ENCODE measurements at places on chromosomes 12 and 14.
A peak's percentile ranks its signal among the peaks of the same experiment; 100 is the strongest.

DNA sequence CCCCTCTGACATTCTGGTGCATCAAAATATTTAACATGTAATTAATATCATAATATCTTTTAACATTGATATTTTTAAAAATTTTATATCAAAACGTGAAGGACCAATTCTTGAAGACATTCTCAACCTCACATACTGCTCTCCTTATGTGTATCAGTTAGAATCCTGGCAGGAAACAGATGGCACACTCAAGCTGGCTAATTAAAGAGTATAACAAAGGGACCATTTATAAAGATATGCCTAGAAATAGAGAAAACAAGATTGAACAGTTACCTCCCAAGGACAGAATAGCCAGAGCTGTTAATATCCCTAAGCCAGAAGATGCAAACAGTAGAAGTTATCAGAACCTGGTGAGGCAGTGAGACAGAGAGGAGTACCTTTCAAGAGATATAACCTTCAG lies 368.7 kb downstream of the NELL2 start:
- DNase-seq: no peak

DNA sequence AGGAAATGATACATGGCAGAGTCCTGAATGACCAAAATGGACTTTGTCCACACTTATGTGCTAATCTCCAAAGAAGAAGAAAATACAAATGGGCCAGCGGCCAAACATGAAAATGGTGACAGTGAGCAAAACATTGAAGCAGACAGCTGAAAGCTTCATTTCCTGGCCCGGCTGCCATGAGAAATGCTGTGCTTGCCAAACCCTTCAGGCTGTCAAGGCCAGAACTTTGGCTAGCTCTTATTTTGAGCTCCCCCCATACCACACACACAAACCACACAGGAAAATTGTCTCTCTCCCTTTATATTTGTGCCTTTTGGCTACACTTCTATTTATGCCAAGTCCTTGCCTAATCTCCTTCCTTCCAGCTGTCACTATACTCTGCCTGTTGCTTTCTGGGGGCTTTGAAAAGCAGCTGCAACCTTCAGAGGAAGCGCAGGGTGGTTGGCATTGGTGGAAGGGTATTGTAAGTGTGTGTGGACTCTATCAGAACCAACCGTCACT lies 323.8 kb downstream of the RAD51B start:
- DNase-seq: no peak

- no peak for DNase-seq
Observed at GRCh38 chr12:82517027-82517426, 158.7 kb downstream of the METTL25 start.

- DNase-seq: no peak
Observed at GRCh38 chr12:288687-289086, 26.1 kb upstream of the SLC6A13 start.

DNA sequence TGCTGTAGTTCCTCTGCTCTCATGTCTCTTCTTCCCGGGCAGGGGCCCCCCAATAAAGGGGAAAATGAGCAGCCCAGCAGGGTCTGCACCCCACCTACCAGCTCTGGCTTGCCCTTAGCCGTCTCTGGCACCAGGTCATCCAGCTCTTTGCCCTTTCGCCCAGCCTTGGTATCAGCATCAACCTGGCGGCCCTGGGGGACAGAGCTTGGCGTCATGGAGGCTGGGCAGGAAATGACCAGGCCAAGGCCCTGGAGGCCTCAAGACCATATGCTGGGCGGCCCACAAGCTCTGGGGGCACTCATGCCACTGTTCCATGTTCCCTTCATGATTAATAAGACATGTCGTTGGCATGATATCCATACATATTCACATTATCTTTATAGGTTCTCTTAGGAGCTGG lies 14.7 kb downstream of the MYL6 start:
- no peak for DNase-seq

DNA sequence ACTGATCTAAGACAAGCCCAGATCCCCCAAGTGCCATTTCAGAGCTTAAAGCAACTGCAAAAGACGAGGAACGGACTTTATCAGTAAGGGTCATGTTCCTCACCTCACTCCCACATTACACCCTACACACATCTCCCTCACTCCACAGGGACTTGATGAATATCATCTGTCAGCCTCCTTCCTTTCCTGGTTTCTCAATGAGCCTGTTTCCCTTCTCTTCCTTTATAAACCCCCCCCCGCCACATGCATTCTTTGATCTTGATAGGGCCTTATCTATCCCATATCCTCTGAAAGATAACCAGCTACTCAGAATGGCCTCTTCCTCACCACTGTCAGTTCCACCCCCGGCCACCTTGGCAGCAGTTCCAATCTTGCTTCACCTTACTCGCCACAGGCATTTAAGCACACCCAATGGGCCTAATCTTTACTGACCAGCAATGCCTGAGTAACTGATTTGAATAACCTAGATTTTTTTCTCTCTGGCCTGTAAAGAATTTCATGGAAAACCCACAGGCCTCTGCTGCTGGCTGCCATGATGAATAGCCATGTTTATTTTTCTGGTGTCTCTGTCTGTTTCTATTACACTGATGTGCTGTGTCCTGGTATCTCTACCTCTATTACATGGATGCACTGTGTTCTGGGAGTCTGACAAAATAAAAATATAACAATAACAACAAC lies 138.7 kb downstream of the PHLDA1 start:
- no peak for DNase-seq

- DNase-seq: no peak
Observed at GRCh38 chr12:108679106-108679681, 45.5 kb upstream of the SELPLG start.

DNA sequence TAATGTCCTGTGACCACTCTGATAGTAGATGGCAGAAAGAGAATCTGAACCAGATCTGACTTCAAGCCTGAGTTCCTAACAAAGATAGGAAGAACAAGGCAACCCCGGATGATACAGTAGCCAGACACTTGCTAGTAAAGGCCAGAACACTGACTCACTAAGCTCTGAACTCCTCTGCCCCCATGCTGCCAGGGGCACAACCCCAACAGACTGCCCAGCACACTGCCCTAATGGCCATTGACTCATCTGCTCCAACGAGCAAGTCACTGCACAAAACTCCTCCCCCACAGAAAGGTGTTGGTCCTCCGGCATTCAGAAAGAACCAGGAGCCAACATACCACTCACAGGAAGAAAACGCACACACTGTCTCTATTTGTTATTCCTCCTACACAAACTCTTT lies 179.6 kb upstream of the NUDT4 start:
- DNase-seq: no peak

- DNase-seq: no peak
Observed at GRCh38 chr12:49187184-49187583, 1.7 kb downstream of the TUBA1A start.

- no peak for DNase-seq
Observed at GRCh38 chr14:96589577-96589976, 87.4 kb downstream of the PAPOLA start.

DNA sequence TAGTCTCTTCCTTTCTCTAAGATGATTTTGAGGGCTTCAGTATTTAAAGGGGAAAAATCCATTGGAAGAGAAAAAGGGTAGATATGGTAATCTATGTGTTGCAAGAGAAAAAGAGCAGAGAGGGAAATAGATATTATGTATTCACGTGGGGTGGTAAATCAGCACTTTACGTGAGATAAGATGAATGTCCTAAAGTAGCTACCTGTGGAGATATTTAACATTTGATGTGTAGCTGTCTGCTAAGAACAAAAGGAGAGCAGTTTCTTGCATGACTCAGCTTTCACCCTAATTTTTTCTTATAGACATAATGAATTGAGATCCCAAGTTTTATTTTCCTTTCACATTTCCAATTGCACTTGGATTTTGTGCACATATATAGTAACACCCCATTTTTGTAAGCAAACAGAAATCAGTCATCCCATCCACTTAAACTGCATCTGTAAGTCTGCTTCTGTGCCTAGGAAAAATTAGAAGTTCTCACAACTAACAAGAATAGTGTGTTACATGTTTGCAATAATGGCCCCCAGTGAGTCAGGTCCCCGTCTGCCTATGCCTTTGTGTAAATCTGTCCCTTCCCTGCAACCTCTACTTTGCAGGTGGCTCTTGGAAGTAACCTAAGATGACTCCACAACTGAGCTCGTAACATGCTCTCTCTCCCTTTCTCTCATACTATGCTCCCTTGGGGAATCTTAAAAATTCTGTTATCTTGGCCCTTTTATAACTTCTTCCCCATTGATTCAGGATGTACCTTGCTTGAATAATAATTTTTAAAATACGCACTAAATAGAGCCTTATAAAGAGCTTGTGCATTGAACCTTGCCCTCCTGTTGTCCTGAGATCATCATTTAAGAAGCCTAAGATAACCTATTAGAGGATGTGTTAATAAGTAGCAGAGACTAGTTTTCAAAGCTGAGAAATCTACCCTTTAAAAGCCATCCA lies 3.7 kb downstream of the TMTC3 start:
- DNase-seq: no peak

DNA sequence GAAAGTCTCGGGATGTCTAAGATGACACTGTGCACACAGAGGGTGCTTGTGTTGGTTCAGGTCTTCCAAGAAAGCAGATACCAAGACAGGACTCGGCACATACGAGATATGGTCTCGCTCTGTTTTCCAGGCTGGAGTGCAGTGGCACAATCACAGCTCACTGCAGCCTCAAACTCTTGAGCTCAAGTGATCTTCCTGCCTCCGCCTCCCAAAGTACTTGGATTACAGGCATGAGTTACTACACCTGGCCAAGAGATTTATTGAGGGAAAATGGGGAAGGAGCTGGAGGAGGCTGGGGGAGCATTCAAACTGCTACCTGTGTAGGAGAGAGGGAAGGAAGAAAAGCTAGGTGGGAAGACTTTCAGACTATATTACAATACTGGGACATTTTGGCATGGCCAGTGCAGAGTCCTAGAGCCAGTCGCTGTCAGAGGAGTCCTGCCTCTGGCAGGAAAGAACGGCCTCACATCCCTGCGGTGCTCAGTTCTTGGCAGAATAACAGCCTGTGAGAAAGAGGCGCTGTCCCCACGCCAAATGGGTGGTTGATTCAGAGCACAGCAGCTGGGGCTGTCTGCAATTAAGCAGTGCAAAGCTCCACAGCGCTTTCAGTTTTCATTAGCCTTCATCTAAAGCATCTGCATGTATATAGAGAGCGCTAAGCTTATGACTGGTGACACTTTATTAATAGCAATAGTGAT lies 18.3 kb downstream of the SLC17A8 start:
- DNase-seq: no peak

DNA sequence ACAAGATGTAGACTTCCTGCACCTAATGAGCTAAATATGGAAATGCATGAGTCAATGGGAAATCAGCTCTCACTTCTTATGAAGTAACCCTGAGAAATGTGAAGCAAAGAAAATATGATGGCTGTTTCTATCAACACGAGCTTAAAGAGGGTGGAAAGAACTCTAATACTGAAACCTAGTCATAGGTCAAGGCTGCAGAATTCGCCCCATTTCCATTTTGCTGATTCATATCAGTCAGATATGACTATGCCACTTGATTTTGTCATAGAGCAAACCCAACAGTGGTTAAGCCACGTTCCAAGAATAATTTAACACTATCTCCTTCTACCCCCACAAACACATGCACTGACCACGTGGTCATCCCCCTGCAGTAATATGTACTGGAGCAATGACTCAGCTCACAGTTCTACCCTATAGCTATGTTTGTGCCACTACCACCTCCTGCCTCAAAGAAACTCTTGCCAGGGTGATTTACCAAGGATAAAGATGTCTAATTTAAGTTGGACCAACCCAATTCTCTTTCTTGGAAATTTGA lies 157.5 kb downstream of the TMTC3 start:
- DNase-seq: peak; percentile 67

DNA sequence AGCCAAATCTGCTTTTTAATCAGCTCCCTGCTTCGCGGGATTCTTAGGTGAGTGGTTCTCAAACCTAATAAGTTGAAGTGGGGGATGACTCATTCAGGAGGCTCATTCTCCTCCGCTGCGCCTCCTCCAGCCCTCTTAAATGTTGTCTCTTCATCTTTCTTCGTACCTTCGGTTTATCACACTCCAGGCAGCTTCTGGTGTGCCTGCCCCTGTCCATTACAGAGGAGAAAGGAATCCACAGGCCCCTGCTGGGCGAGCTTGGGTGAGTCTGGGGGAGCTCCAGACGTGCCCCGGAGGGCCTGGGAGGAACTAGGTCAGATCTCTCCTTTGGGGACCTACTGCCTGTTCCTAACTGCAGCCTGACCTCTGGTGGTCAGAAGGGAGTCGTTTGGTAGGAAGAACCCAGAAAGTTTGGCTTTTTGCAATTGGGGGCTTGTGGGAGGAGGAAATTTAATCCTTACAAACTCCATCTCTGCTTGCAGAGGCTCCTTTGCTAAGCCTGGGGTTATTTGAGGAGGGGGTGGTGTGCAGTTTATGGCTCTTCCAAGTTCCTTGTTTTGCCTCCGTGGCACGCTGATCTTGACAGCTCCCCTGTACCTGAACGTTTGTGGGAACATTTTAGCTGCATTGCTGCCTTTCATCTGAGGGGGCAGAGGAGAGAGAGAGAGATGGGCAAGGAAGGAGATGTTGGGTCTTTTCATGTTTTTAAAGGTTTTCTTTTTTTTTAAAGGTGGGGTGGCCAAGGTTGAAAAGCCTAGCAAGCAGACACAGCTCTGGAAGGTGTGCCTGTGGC lies 84.1 kb upstream of the GNG2 start:
- no peak for DNase-seq

DNA sequence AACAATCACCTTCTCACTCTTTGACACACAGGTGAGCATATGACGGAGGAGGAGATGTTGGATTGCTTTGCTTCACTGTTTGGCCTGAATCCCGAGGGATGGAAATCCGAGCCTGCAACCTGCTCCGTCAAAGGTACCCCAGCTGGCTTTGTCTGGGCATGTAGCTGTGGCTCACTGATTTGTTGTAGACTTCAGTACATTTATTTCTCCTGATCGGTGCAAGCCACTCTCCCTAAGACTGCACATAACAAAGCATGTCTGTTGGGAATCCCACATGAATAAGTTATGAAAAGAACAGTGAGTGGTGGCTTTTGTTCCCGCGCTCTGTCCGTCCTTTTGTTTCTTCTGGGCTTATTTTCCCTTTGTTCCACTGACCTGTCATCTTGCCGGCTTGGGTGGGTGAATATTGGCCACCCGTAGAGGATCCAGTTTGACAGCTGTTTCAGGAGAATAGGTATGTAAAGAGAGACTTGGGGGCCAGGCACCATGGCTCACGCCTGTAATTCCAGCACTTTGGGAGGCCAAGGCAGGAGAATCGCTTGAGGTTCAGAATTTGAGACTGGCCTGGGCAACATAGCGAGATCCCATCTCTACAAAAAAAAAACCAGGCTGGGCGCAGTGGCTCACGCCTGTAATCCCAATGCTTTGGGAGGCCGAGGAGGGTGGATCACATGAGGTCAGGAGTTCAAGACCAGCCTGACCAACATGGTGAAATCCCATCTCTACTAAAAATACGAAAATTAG lies 20.0 kb upstream of the BCL7A start:
- no peak for DNase-seq

- no peak for DNase-seq
Observed at GRCh38 chr12:89501793-89502192, 22.8 kb downstream of the GALNT4 start.

DNA sequence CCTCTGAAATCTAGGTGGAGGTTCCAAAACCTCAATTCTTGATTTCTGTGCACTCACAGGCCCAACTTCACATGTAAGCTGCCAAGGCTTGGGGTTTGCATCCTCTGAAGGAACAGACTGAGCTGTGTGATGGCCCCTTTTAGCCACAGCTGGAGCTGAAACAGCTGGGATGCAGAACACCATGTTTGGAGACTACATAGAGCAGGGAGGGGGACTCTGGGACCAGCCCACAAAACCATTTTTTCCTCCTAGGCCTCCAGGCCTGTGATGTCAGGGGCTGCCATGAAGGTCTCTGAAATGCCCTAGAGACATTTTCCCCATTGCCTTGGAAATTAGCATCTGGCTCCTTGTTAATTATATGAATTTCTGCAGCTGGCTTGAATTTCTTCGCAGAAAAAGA lies 1025.9 kb upstream of the NOVA1 start:
- DNase-seq: no peak
